ENCODE measurements at places on chromosomes 11 and 22. TPM values are rescaled to one million over a fixed set of nuclear protein-coding genes. Genes with fewer than 3 reads are reported as not detected.

GRCh38 chr11:15346907-15347306, 232.2 kb downstream of the INSC start:
- no peak for DNase-seq

DNA sequence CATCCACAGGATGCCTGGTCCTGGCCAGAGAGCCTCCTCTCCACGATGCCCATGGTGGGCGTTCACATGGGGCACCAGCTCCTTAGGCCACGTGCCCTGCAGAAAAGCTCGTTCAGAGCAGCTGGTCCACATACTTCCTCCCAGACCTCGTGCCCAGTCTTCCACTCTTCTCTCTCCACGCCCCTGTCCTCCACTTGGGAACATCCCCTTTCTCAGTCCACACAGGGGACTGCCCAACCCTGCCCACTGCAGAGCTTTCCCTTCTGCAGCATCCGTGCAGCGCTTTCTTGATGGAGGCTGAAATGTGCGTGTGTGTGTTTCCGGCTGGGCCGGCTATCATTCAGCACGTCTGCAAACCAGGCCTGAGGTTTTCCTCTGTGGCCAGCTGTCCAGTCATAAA, 11.3 kb downstream of the TPCN2 start:
- no peak for DNase-seq

DNA sequence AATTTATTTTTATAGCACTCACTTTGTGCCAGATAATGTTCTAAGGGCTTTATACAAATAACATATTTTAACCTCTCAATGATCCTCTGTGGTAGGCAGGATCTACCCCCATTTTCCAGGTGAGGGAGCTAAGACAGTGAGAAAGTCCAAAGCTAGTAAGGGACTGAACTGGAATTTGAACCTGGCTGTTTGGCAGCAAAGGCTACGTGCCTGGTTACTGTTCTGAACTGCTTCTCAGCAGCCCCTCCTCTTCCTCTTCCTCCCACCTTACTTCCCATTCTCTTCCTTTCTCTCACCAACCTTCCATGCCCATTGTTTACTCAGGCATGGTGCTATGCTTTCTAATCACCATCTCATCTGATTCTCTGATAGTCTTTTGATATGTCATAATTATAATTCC, 82.0 kb downstream of the INSC start:
- DNase-seq, result no peak

DNA sequence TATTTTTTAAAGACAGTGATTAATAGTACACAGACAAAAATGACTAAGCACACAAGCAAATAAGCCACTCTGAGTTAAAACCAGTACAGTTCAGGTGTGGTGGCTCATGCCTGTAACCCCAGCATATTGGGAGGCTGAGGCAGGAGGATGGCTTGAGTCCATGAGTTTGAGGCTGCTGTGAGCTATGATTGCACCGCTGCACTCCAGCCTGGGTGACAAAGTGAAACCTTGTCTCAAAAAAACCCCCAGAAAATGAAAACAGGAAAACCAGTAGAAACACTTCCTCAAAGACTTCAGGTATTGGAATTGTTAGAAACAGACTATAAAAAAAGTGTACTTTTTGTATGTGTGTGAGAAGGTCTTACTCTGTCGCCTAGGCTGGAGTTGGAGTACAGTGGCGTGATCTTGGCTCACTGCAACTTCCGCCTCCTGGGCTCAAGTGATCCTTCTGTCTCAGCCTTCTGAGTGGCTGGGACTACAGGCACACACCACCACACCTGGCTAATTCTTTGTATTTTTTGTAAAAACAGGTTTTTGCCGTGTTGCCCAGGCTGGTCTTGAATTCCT, 33.0 kb downstream of the PPP6R2 start:
- no peak for DNase-seq

- no peak for DNase-seq
Observed at GRCh38 chr11:1513326-1514296, 27.0 kb upstream of the MOB2 start.

DNA sequence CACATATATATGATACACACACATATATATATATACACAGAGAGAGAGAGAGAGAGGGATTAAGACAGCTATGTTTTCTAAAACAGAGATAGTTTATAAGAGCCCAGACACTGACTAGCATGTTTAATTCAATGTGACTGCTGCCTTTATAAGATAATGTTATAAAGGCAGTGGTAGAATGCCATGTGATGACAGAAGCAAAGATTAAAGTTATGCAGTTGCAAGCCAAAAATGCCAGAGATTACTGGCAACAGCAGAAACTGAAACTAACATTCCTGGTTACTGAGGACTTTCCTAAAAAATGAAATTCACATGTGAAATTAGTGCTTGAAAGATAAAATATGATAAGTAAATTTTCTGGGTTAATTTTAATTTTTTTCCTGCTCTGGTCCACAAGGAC, 1888.9 kb downstream of the LRRC4C start:
- DNase-seq, result no peak

- no peak for DNase-seq
Observed at GRCh38 chr11:12762696-12763324, 88.6 kb downstream of the TEAD1 start.

Gene NNMT
- total RNA-seq, result 1.8 TPM

- no peak for DNase-seq
Observed at GRCh38 chr22:41504397-41504796, 35.5 kb downstream of the ACO2 start.

- no peak for DNase-seq
Observed at GRCh38 chr22:26690654-26691376, 33.4 kb downstream of the MIAT start.

GRCh38 chr11:73645972-73646631, at the start of gene PLEKHB1:
PLEKHB1 (plus strand) TSS chr11:73646581; CDS start chr11:73646609, 28 bp downstream.
- no peak for DNase-seq
